ENCODE measurements at places on chromosomes 3 and 15.
A peak's percentile ranks its signal among the peaks of the same experiment; 100 is the strongest.

DNA sequence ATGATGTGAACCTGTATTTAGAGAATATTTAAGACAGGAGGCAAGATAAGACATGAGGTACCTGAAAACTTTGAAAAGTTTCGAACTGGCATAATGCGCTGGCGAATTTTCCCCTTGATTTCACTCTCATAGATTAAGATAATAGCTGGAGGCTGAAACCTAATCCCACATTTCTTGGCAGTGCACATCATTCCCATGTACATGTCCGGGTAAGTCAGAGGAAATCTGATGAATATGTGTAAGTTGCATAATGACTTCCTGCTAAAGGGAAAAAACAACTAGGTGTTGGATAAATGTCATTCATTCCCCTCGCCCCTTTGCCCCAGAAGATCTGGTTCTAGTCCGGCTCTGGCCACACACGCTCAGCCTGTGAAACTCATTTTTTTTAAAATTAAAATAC, 3.6 kb downstream of the CEP19 start:
- DNase-seq: no peak

DNA sequence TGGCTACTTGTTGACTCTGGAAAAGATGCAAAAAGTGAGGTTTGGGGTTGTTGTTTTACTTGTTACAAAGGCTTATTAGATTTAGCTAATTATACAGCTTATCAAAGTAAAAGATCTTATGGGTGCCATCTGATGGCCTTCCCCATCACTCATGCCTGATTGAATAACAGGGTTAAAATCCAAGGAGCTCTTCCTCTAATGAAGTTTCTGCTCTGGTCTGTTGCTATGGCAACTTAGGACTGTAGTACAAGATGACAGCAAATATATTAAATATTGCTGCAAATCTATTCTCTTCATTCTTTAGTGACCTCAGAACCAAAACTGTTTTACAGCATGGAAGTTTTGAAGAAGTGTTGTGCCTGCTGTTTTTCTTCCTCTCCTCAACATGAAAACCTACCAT, 45.6 kb upstream of the SRGAP3 start:
- DNase-seq: no peak

- DNase-seq: no peak
Observed at GRCh38 chr15:88497109-88497765, 29.7 kb downstream of the MRPS11 start.

- no peak for DNase-seq
Observed at GRCh38 chr3:191263365-191263764, 64.3 kb downstream of the OSTN start.

DNA sequence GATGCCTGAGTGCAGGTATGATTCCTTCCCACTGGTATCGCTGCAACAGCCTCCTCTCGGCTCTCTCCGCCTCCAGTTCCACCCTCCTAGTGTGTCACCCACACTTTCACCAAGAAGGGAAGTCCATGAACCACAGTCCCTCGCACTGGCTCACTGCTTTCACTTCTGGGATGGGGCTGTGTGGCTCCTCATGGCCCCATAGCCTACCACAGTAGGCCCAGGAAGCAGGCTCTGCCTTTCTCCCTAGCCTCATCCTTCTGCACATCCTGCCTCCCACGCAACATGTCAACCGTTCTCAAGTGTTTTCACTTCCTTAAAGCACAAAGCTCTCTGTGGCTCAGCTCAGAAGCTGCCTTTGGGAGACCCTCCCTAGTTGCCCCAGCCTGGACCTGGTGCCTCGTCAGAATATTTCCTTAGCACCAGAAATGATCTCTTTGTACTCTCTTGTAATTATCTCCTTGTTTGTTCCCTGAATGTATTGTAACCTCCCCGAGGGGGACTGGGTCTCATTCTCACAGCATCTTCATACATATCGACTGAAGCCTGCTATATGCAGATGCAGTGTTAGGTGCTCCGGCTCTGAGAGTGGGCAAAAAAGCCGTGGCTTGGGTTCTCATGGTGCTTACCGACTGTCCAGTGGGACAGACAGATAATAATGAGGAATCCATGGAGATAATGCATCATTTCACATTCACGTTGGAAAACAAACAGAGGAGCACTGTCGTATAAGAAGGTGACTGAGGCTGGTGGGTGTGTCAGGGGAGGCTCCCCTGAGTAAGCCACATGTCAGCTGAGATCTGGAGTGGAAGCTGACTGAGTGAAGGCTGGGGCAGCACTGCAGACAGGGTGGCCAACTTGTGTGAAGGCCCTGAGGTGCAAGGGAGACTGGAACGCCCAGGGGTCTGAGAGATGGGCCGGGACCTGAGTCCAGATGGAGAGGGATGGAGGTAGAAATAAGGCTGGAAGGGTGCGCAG, 107.1 kb downstream of the DGKG start:
- peak; percentile 60 for DNase-seq

DNA sequence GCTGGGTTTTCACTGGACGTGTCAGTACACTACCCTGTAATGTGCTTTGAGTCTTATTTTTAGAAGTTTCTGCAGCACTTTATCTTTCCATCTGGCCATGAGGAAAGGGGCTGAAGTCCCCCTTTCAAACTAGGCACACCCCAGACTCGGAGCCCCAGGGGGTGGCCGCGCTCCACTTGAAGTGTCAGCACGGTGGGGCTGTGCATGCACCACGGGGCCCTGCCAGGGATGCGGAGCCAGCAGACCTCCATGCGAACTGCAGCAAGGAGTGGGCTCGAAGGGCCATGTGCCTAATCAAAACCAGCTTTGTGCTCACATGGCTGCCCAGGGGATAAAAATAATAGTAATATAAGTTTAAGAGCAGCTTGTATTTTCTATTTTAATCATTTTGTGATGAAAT, 100.9 kb upstream of the HACD2 start:
- no peak for DNase-seq

DNA sequence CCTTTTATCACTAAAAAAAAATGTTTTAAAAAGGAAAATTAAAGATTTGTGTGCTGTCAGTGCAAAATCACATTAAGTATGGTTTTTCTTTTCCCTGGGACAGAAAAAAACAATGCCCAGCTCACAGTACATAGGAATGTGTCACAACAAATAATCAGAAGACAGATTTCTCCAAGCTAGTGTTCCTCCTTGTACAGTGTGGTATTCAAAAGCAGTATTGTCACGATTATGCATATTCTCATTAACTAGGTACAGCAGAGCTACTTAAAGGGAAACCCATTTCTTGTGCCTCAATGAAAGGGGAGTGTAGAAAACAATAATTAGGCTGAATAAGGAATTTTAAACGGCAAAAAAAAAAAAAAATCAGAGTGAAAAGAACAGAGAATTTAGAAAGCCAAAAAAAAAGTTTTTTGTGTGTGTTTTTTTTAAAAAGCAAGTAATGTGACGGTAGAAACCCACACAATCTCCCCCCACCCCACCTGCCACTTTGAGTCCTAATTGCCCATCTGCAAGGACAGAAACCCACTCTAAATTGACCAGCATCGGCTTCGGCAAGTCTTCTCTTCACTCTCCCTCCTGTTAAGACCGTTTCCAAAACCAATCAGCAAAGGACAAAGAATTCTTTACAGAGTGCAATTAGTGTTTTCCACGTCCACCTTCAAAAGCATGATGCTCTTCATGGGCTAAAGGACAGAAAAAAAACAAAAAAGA, 41.0 kb downstream of the EIF4E3 start:
- no peak for DNase-seq

GRCh38 chr3:12590096-12590495, 33.2 kb downstream of the MKRN2 start:
- DNase-seq: no peak

DNA sequence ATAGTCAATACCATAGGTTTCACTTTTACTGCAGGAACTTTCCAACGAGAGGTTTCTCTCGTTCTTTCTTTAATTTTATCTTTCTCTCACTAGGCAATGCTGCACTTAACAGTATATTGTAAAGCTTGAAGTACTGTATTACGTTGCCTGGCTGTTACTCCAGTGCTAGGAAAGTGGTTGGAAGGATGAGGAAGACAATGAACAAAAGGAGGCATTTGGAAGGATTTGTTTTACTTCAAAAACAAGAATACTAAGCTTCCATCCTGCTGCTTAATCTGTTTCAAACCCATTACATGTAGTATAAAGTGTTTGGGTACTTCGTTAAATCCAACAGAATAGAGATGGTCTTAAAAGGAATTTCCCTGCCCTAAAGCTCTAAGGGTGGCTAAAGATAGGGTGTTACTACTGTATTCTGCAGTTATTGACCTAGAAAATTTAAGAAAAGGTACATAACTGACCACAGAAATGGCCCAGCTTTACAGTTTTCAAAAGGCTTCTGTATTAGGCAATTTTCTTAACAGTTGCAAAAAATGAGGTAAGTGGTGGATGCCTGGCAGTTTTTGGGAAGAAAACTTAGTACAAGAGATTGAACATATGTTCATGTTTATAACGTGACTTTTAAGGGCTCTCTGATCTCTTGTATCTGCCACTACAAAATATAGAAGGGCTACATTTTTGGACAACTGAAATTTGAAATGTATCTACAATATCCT, 785 bp upstream of the IFT57 start:
- no peak for DNase-seq
